ENCODE measurements at places on chromosomes 3 and 15. TPM values are rescaled to one million over a fixed set of nuclear protein-coding genes. Genes with fewer than 3 reads are reported as not detected.
A peak's percentile ranks its signal among the peaks of the same experiment; 100 is the strongest.

- no peak for DNase-seq
Measured at GRCh38 chr15:40295877-40296560, 11.7 kb downstream of the PLCB2 start.

GRCh38 chr3:183564046-183564445, 8.5 kb upstream of the KLHL6 start:
- no peak for DNase-seq

TMPRSS7 gene
- total RNA-seq, result not detected

DNA sequence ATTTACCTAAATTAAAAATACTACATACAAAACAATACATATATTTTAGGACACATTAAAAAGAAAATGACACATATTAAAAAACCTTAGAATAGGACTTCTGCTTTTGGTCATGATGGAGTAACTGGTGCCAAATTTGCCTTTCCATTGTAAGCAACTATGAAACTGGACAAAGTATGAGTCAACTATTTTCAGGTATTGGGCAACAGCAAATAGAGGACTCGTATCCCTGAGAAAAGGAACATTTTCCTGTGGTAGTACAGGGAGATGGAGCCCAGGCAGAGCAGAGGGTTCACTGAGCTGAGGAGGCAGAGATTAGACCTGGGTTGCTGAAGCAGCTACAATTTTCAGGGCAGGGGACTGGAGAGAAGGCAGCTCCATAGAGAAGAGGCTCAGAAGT, 14.7 kb downstream of the CCR1 start:
- DNase-seq, result no peak

HESX1 gene
- 0.23 TPM for total RNA-seq

GRCh38 chr15:63054281-63054683, 11.7 kb downstream of the TPM1 start:
- no peak for DNase-seq

DNA sequence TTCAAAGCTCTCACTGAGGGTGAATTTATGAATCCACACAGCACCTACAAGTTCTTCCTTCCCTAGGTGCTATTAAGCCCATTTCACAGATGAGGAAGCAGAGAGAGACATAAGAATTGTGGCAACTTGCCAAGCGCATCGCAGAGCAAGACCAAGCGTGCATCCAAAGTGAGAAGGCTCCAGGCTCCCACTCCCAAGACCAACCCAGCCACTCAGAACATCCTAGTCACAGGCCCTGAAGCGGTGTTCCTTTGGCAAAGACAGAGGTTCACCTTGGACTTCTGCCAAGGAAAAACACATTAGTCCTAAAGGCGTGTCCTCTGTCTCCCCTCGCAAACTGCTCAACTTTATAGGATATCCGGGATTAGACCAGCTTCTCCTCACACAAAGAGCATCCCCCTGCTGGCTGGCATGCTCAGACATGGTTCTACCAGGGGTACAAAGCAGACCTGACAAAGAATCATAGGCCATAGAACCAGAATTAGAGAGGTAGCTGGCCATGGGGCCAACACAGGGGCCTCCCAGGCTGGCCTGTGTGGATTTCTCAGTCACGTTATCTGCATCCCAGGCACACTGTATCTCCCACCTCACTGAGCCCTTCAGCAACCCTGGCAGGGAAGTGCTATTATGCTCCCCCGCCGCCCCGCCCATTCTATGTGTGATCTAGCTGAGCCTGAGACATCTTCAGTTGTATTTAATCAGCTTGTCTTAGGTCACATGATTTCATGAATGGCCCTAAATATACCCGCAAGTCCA, 160.2 kb downstream of the FOXP1 start:
- peak; percentile 29 for DNase-seq

DNA sequence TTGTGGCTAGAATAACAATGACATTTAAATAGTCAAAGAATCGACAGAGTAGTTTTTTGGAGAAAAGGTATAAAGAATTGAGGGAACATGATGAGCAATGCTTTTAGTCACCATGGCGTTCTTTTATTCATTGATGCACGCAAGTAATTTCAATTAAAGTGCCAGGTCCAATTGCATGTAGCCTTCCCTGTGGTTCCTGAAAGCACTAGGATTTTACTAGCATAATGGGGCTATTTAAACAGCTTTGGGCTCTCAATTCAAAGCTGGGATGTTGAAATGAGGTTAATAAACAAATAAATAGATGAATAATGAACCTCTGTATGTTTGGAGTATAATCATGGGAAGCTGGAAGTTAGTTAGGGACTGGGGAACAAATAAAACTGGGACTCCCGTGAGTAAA, 121.2 kb upstream of the GAP43 start:
- no peak for DNase-seq

DNA sequence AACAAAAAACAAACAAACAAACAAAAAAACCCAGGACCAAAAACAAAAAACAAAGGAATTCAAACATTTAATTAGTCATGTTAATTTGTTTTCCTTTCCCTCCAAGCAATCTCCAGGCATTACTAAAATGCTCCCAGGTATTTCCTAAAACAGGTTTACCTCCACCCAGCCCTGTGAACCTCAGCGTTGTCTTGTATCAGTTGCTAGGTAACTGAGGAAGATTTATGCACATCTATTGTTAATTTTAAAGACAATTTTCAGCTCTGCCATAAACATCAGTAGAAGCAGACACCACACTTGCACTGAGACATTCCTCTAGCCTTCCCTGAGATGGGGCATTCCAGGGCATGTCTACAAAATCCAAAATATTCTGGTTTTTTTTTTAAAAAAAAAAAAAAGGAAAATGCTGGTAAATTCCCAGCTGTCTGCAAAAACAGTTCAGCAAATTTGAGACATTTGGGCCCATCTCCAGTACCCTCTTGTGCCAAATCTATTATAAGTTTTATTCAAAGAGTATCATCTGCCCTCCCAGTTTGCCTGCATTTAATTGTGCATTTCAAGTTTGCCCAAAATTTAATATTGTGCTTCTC, 227.6 kb downstream of the ADAMTS9 start:
- no peak for DNase-seq

DNA sequence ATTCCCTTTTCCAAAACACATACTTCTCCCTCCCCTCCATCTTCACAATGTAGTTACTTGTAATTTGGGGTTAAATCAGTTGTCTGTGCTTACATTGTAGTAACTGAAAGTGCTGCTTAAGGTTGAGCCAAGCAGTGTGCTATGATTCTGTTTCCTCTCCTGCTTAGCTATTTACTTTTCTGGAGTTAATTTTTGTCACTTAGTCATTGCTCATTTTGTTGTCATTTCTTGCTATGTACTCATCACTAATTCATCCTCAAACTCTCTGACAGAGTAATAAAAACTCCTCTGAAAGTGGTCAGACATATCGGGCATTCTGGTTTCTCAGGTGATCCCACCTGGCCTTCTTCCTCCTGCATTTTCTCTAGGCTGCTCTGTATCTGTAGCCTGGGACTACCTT, 80.7 kb downstream of the PPARG start:
- no peak for DNase-seq

- no peak for DNase-seq
Measured at GRCh38 chr3:186839874-186840641, 2.5 kb upstream of the ADIPOQ start.

- DNase-seq, result peak; percentile 55
Measured at GRCh38 chr3:126961191-126961790, 21.6 kb upstream of the PLXNA1 start.

DNA sequence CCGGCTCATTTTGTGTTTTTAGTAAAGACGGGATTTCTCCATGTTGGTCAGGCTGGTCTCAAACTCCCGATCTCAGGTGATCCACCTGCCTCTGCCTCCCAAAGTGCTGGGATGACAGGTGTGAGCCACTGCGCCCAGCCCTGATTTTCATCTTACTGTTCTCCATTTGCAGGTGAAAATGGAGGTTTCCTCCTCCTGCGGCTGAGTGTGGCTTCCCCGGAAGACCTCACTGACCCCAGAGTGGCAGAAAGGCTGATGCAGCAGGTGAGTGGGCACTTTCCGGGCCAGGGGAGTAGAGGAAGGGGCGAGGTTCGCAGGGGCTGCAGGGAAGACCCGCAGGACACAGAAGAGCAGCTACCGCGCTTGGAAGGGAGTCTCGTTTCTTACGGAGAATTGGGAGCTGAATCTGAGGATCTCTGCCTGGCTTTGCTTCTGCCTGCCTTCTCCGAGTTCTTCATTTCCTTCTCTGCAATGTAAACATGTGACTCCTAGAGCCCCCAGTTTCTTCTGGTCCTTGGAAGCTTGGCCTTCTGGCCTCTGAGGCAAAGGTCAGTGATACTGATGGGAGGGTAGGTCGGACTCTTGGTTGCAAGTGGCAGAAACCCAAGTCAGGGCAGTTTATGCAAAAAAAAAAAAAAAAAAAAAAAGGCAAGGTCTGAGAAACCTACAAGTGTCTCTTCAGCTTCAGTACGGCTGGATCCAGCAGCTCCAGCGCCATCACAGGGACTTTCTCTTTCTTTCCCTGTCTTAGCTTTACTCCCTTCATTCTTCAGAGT, 8.9 kb downstream of the MUC20 start:
- DNase-seq, result no peak

DNA sequence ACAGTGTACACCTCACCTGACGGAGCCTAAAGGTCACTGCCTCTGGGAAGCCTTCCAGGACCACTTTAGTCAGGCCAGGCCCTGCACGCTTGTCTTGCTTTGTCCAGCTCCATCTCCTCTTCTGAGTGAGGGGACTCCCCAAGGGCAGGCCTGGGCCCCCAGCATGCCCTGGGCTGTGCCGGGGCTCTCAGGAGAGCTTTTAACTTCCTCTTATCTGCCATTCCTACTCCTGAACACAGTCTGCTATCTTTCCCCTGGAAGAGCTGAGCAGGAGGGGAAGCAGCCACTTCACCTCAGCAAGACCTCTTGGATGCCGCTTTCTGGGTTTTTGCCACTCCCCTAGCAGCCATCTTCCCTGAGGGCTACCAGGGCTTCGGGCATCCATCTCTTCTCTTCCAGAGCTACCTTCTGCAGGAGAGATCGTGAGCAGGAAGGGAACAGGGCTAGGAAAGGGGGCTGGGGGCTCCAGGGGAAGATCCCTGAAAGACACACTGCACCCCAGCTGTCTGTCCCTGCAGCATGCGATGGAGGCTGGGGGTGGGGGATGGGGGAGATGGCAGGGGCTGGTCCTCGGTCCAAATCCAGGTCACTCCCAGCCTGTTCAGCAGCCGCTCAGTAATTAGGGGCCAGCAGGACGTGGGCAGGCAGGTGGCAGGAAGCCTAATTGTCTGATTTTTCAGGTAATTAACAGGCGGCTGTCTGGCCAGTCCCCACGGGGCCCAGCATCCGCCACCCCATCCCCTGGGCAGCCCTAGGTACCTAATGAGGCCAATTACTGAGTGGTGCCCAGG, 19.9 kb upstream of the RPL29 start:
- DNase-seq, result no peak

- no peak for DNase-seq
Measured at GRCh38 chr3:121796970-121797369, 37.9 kb downstream of the IQCB1 start.

DNA sequence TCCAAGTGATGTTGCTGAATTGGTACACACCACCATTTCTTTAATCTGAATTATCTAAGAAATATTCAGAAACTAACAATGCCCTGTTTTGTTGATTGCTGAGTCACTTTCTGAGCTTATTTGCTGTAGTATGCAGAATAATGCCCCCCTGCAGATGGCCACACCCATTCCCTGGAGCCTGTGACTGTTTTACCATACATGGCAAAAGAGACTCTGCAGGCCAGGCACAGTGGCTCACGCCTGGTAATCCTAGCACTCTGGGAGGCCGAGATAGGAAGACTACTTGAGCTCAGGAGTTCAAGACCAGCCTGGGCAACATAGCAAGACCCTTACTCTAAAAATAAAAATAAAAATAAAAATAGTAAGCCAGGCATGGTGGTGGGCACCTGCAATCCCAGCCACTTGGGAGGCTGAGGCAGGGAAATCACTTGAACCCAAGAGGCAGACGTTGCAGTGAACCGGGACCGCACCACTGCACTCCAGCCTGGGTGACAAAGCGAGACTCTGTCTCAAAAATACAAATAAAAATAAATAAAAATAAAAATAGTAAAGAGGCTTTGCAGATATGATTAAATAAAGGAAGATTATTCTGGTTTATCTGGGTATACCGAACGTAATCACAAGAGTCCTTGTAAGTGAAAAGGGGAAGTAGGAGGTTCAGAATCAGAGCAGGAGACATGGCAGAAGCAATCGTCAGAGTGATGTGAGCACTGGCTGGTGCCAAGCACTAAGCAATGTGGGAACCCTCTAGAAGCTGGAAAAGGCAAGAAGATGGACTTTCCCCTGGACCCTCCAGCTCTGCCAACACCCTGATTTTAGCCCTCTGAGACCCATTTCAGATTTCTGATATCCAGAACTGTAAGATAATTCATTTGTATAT, 19.0 kb downstream of the PCYT1A start:
- DNase-seq, result no peak

- no peak for DNase-seq
Measured at GRCh38 chr3:15065550-15066007, 464 bp upstream of the MRPS25 start.

GRCh38 chr3:34361921-34362320, 563.5 kb downstream of the PDCD6IP start:
- DNase-seq, result no peak

TSPAN3 gene
- 234 TPM for total RNA-seq

CORO2B gene
- total RNA-seq, result 0.50 TPM

DNA sequence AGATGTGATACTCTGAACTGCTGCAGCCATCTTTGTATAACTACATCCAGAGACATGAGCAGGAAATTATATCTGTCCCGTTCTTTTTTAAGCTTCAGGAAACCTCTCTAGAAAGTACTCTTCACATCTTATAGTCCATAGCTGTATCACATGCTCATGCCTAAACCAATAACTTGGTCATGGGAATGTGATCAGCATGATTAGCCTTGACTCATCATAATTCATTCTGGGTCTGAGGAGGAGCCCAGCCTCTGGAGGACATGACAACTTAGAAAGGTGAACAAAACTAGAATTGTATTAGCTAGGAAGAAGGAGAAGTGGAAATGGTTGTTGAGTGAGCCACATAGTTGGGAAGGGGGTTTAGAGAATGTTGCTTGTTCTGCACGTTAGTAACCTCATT, 12.9 kb downstream of the PPM1L start:
- no peak for DNase-seq

DNA sequence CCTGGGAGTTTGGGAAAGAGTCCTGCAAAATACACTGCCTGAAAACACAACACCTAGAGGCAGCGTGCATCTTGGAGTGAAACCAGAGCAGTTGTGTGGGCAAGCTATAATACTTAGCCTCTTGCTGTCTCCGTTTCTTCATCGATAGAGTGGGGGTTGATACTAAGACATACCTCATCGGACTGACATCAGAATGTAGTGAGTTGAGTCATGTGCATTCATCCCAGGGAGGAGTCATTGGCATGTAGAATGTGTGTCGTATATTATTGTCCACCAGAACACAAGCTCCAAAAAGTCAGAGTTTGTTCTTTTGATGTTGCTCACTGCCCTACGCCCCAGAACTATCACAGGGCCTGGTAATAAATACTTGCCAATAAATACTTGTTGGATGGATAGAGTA, 4.3 kb downstream of the SNTN start:
- no peak for DNase-seq

GOLGA8T gene
- total RNA-seq, result not detected

DNA sequence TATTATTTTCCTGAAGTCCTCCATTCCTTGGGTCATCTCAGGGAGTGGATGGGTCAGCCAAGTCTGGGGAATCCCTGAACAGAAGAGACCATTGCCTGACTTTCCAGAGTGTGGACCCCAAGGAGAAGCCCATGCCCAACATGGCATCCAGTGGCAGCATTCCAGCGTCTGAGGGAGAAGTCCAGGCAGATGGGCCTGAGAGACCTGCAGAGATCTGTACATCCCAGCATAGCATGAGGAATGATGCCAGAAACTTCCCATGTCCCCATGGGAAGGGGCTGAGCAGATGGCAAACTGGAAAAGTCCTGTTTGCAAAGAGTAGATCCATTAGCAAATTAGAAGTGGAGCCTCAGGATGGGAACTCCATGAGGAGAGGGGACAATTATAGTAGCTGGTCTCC, 17.6 kb upstream of the COLQ start:
- no peak for DNase-seq
